Naive thymus-derived CD8-positive, alpha-beta T cell (primary cell): ENCODE measurements at places on chromosomes 7 and 10. TPM values are rescaled to one million over a fixed set of nuclear protein-coding genes. Genes with fewer than 3 reads are reported as not detected.
A peak's percentile ranks its signal among the peaks of the same experiment; 100 is the strongest.

DNA sequence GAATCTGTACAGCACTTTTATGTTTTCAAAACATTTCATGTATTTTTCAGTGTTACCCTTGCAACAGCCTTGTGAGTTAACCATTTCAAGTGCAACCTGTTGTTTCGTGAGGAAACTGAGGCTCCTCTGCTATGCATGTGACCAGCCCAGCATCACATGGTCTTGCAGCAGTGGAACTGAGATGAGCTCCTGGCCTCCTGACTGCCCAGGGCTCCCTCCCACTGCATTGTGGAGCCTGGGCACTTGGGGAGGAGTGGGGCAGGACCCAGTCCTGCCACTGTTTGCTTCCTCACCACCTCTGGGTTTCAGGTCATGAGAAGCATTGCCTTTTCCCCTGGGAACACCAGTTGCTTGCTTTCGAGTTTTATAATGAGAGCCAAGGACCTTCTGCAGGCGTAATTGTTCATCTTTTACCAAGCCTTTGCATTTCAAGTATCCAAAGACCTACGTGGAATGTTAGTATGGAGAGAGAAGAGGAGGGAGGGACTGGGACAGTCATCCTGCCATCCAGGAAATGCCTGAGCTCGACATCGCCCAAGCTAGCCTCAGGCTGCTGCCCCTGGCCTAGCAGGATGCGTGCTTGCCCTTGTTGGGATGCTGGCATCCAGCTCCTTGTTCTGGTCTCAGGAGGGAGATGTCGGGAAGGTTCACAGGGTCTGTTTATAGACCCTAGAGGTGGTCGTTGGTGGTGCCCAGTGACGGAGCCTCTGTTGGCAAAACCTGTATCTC is 32.3 kb upstream of the BHLHA15 start:
- DNase-seq: no peak

DNA sequence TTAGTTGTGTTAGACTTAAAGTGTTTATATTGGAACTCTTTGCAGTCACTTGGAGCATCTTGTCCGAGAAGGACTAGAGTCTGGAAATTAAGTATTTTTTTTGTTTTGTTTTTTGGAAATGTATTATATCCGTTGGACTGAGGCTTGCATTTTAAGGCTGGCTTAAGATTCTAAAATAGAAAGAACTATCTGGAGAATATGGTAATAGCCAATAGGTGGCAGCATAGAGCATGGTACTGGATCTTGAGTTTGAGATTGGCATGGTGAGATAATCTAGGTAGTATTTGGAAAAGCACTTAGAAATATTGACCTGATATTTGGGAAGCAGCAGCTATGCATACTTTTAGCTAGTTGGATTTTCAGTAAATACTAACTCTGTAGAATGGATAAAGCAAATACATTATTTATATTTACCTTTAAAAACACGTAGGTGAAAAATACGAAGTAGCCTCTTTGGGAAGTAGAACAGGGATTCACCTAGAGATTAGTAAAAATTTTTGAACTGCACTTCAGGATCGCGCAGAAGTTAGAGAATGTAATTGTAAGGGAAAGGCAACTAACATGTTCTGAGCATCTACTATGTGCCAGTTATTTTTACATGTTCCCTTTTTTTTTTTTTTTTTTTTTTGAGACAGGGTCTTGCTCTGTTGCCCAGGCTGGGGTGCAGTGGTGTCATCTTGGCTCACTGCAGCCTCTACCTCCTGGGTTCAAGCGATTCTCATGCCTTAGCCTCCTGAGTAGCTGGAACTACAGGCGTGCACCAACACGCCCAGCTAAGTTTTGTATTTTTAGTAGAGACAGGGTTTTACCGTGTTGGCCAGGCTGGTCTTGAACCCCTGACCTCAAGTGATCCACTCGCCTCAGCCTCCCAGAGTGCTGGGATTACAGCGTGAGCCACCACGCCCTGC is 78.6 kb downstream of the LCOR start:
- DNase-seq: no peak

GLRX3 gene
- total RNA-seq: 47.6 TPM

FAM221A gene
- total RNA-seq: 8.0 TPM

GRCh38 chr10:6382081-6382480 is 179.3 kb downstream of the PFKFB3 start:
- DNase-seq: peak; percentile 43

AMPH gene
- total RNA-seq: not detected

GRCh38 chr7:43136064-43136463 is 23.6 kb downstream of the HECW1 start:
- no peak for DNase-seq

DNA sequence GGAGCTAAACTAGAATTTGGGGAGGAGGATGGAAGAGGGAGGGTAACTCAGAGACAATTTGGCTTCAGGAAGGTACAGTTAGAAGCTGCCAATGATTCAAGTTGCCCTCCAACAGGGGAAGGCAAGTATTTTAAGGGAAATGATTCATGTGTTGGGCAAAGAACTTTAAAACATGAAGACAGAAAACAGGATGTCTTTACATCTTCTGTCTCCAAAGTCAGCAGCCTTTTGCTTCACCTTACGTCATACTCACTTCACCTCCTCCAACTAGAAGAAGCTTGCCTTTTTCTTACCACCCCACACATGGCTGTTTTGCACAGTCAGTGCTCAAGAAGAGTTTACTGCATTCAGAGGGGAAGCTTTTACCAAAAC is 36.1 kb downstream of the PPP1R3C start:
- no peak for DNase-seq
